Kidney (tissue), 22 donors: ENCODE measurements at places on chromosomes 1 and 21. TPM values are rescaled to one million over a fixed set of nuclear protein-coding genes. Genes with fewer than 3 reads are reported as not detected.

DNA sequence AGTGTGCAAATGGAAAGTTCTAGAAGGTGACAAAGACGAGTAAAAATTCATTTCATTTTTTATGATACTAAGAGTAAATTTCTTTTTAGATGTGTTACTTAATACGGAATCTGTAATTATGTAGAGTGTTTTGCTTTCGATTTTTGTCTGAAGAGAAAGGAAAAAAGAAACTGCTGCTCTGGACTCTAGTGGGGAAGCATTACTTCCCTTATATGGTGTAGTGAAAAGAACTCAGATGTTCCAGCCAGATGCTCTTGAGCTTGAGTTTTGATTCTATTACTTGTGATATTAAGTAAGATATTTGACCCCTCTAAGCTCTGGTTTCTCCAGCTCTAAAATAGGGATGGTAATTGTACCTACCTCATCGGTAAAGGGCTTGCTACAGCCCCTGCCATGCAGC lies 12.2 kb upstream of the GPR161 start:
- no peak for DNase-seq

ASCL5 gene
- polyA plus RNA-seq = not detected

GRCh38 chr1:60411591-60411990 lies 338.0 kb upstream of the C1orf87 start:
- no peak for DNase-seq

- DNase-seq = no peak
Measured at GRCh38 chr1:81290326-81290725, 510.4 kb upstream of the ADGRL2 start.

DNA sequence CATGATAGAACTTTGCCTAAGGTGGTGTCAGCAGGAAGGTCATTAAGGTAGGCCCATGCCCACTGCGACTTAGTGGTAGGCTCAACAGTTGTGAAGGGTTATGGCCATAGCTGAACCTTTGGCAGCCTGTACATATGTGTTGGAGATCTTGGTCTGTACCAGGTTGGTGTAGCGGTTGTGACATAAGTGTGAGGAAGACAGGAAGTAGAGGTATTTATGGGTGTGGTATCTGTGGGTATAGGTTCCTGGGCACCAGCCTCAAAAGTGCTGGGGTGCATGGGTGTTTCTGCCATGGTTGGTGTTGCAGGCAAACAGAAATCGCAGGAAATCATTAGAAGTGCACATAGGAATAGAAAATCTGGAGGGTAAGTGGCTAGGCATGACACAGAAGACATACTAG lies 18.6 kb upstream of the LRIF1 start:
- no peak for DNase-seq
